Central memory CD4-positive, alpha-beta T cell (primary cell): ENCODE measurements at places on chromosomes 3 and 15.

GRCh38 chr3:107997671-107998070, 93.2 kb downstream of the CD47 start:
- DNase-seq: no peak

DNA sequence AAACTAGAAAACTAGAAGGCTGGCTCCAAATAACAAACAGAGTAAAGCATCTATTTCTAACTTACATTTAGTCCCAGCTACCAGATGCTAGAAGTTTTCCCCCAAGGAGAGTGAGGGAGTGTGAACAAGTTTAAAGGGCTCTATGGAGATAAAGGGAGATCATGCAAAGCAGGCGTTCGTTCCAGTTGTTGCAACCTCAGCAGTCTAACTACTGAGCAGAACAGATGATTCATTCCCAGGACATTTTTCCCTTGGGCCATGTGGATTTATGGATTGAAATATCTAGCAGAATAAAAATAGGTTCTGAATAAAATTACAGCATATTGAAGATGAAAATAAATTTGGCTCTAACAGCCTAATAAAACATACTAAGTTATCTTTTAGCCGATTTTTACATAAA, 154.8 kb upstream of the TTC14 start:
- no peak for DNase-seq

DNA sequence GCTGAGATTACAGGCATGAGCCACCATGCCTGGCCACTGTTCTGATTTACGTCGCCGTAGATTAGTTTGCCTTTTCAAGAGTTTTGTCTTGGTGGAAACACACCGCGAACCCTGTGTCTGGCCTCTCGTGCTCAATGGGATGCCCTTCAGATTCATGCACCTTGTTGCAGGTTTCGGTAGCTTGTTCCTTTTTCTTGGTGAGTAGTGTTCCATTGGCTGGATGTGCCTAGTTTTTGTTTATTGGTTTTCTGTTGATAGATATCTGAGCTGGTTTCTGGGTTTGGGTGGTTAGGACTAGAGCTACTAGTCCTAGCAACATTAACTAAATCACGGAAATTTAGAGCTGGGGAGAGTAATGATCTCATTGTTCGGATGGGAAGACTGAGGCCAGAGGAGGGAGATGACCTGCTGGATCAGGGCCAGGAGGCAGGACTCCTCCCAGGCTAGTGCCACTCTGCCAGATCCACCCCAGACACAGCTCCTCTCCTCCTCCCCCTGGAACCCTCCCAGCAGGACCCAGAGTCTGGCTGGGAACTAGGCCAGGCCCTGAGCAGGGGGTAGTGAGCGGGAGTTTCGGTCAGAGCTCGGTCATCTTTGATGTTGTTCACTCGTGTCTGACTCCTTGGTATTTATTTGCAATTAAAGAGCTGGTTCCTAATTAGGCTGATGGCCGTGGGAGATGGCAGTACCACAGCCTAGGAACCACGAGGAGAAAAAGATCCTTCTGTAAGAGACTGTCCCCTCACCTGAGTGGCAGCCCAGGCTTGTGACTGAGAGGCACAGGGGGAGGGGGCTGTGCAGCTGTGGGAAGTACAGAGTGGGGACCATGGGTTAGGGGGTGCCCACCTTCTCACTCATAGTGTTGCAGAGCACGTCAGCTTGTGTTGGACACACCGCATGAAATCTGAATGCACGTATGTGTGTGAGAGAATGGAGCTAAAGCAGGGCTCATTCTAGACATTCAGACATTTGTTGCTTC, 73.4 kb downstream of the SMAD6 start:
- no peak for DNase-seq

GRCh38 chr15:50057905-50058639, 61.0 kb downstream of the ATP8B4 start:
- no peak for DNase-seq

DNA sequence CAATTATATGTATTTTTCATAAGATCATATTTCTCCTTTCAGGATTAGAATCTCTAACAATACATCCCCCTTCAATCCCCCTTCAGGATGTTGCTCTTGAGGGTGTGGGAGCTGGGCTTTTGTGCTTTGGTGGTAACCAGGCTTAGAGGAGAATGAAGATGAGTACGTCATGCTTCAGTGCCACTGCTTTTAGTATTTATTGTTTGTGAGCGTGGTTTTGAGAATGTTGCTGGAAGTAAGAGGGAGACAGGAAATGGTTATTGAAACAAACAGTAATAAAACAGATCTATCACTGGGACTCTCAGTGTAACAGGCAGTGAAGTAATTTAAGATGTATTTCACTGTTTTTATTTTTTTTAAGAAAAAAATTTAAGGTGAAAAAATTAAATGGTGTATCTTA, 35.3 kb downstream of the GBE1 start:
- DNase-seq: no peak
